Hematopoietic multipotent progenitor cell treated with erythropoietin and hydrocortisone succinate and interleukin-3 and kit ligand, for 4 days (in vitro differentiated cells): ENCODE measurements at places on chromosomes 7 and 10.

DNA sequence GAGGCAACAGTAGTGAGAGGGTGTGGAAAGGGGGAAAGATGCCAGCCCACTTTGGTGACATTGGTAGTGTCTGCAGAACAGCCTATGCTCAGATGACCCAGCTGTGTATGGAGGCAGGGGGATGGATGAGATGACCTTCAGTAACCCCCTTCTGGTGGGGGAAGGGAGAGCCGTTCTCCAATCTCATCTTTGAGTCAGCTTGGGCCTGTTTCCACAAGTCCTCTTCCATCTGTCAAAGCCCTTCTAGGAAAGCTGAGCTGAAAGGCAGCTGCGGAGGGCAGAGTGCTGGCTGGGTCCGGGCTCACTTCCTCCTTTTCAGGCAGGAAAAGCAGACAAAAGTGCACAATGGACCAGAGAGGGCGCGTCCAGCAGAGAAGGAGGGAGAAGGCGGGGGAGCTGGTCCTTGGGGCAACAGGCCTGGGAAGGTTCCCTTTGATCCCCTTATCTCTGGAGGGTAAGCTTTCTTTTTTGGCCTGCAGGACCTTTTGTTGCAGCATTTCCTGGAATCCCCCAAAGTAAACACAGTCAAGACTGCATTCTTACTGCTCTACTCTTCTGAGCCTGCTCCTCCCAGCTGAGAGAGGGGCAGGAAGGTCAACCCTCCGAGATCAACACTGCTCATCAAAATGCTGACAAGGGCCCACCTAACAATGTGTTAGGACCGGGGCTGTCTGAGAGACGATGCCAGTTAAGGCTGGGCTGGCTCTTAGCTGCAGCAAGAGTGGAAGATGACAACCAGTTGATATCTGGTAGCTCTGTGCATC is 1.2 kb upstream of the LRMDA start:
- DNase-seq = peak; percentile 84

DNA sequence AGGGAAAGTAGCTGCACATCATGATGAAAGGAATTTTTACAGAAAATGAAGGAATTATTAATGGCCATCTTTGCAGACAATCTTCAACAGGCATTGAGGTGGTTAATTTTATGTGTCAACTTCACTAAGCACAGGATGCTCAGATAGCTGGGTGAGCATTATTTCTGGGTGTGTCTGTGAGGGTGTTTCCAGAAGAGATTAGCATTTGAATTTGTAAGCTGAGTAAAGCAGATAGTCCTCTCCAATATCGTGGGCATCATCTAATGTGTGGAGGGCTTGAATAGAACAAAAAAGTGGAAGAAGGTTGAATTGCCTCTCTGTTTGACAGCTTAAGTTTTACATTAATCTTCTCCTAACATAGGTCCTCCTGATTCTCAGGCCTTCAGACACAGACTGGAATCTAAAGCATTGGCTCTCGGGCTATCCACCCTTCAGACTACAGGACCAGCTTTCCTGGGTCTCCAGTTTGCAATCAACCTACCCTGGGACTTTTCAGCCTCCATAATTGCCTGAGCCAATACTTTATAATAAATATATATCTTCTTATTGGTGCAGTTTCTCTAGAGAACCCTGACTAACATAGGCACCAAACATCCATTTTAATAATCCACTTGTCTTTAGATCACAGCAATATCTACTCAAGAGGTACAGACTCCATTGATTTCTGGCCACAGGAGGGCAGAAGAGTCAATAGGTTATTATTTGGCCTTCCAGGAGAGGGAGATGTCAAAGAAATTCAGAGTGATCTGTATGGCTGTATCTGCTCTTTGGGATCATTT is 10.5 kb upstream of the CRPPA start:
- DNase-seq = peak; percentile 81

- DNase-seq = no peak
Observed at GRCh38 chr7:64874562-64875250, 28.4 kb upstream of the ZNF273 start.

DNA sequence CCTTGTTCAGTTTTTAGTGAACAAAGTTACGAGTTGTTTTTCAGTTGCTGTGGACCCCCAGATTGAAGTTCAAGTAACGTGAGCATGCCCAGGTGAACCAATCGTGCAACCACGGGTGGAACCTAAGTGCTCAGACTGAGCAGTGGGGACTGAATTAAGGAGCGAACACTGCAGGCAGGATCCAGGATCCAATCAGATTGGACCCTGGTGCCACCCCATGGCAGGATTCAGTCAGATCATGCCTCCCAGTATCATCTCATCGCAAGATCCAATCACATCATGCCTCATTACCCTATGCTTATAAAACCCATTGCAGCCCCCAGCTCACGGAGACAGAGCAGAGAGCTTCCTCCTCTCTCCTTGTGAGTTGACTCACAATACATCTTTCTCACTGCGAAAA is 80.9 kb downstream of the PFKFB3 start:
- no peak for DNase-seq

DNA sequence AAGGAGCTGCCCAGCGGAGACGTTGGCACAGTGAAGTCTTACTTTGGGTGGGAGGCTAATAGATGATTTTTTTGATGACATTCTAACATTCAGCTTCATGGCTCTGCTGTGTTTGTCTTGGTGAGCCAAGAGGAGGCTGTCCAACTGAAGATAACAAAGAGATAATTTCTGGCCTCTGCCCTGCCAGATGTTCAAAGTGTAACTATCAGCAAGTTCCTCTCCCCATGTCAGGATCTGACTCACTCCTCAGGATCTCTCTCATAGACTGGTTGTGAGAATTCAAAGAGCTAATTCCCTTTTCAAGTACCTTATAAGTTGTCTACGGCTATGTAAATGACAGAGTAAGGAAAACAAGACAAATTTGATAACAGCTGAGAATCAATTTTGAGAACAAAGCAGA is 1340.9 kb downstream of the XPNPEP1 start:
- peak; percentile 70 for DNase-seq

GRCh38 chr10:110893559-110894179 is 21.9 kb downstream of the PDCD4 start:
- DNase-seq = peak; percentile 89

- no peak for DNase-seq
Observed at GRCh38 chr7:143042159-143042789, 9.9 kb upstream of the OR6V1 start.

GRCh38 chr10:4655879-4656278 is 170.1 kb upstream of the AKR1E2 start:
- no peak for DNase-seq

DNA sequence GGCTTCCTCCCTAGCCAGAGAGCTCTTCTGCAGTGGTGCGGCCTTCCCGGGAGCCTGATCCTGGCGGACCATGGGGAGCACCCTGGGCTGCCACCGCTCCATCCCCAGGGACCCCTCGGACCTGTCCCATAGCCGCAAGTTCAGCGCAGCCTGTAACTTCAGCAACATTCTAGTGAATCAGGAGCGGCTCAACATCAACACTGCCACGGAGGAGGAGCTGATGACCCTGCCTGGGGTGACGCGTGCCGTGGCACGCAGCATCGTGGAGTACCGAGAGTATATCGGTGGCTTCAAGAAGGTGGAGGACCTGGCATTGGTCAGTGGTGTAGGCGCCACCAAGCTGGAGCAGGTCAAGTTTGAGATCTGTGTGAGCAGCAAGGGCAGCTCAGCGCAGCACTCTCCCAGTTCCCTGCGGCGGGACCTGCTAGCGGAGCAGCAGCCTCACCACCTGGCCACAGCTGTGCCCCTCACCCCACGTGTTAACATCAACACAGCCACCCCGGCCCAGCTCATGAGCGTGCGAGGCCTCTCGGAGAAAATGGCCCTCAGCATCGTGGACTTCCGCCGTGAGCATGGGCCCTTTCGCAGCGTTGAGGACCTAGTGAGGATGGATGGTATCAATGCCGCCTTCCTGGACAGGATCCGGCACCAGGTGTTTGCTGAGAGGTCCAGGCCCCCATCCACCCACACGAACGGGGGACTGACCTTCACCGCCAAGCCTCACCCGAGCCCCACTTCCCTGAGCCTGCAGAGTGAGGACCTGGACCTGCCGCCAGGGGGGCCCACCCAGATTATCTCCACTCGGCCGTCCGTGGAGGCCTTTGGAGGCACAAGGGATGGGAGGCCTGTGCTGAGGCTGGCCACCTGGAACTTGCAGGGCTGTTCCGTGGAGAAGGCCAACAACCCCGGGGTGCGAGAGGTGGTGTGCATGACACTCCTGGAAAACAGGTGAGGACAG is 1.5 kb downstream of the EEPD1 start:
- DNase-seq = no peak

DNA sequence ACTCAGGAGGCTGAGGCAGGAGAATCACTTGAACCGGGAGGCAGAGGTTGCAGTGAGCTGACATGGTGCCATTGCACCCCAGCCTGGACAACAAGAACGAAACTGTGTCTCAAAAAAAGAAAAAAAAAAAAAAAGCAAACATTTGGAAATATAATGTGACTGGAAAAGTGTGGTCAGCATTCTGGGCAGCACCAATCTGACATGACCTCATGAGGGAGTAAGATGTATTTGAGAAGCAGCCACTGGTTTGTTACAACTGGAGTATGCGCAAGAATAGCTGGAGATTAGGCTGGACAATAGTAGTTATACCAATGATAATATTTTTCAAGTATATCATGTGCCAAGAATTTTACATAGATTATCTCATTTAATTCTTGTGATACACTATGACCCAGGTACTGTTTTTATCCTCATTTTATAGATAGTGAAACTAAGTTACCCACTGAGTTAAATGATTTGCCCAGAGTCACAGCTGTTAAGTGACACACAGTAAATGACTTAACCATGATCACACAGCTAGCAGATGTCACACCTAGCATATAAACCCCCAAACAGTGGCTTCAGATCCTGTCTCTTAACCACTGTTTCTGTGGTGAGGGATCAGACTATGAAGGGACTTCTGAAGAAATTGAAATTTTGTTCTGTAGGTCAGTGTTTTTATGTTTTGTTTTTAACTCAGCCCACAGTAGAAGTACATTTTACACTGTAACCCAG is 11.1 kb downstream of the MCU start:
- DNase-seq = peak; percentile 18

DNA sequence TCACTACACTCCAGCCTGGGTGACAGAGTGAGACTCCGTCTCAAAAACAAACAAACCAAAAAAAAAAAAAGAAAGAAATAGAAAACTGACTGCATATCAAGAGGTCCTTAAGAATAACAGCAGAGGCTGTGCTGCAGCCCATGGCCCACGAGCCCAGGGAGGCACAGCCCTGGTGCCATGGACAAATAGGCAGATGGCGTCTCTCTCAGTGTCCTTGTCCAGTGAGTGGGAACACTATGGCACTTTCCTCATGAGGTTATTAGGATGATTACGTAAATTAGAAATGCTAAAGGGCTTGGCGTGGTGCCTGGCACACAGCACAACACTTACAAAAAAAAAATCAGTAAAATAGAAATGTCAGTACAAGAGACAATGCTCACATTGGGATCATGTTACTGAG is 33.4 kb upstream of the PFKP start:
- no peak for DNase-seq

- no peak for DNase-seq
Observed at GRCh38 chr10:47346581-47347302, 1.4 kb upstream of the RBP3 start.

- DNase-seq = no peak
Observed at GRCh38 chr10:126964190-126964589, 59.0 kb downstream of the DOCK1 start.

DNA sequence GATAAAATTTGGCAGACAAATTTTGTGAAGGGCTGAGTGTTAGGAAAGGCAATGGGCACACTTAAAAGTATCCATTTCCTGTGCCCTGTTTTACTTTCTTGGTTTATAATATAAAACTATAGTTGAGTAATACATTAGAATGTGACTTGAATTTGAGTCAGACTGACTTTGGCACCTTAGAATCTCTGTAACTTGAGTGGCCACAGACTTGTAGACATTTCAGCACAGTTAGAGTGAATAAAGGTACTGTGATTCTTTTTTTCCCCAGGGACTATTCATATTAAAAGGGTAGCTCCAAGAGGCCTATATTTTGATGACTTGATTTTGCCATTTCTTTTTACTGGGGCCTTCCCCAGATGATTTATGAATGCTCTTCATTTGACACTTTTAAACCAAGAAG is 22.4 kb downstream of the GBF1 start:
- DNase-seq = no peak

GRCh38 chr10:49164559-49165188 is 23.5 kb downstream of the TMEM273 start:
- peak; percentile 82 for DNase-seq
